ENCODE measurements at places on chromosomes 6 and 20.

- DNase-seq, result no peak
Measured at GRCh38 chr6:136070815-136071214, 179.3 kb downstream of the MTFR2 start.

DNA sequence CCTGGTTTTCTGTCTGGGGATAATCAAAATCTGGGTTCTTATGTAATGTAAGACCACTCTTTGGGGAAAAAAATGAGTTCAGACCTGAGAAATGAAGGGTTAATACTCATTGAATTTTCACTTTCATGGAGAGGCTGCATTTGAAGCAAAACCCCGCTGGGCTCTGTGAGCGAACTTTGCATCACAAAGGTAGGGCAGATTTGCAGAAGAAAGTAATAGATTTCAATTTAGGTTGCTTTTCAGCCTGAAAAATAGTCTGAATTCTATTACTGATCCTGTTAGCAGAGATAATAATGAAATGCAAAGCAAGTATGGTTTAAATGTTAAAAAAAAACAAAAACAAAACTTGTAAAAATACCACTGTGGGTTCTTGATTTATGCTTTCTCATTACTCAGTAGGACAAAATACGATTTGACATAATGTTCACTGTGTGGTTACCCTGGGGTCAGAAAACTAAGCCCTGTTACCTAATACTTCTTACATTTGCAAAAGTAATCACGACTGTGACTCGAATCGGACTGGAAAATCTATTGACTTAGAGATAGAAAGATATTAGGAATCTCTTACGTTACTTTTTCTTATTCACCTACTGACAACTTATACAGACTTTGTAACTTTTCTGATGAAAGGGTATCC, 72.2 kb downstream of the UST start:
- DNase-seq, result no peak

DNA sequence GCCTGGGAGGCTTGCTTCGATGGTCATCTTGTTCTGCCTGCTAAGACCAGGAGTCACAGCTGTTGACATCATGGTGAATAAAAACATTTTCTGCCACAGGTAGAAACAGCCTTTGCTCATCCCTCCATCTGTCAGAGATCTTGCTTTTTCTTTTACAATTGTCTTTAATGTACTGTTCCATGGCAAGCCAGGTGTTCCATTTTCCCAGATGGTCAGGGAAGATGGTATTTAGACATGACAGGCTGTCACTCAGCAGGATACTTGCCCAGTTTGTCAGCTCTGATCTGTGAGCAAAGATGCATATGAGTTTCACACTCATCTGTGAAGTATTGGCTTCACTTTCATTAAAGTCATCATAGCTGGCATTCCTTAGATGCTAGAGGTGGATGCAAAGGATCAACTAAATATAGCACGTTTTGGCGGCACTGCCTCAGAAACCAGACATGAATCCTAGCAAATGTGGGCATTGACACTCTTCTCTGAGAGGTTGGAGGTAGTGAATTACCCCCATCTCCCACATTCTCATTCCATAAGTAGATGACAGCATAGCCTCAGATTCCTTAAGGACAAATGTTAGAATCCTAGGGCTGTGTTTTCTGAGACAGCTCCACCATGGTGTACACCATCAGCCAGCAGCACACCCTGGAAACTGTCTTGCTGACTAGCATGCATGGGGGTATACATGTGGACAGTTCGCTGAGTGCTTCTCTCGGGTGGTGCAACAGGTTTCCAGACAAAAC, 4.2 kb downstream of the SSTR4 start:
- DNase-seq, result no peak

- no peak for DNase-seq
Measured at GRCh38 chr20:47481330-47482216, 20.1 kb upstream of the NCOA3 start.

DNA sequence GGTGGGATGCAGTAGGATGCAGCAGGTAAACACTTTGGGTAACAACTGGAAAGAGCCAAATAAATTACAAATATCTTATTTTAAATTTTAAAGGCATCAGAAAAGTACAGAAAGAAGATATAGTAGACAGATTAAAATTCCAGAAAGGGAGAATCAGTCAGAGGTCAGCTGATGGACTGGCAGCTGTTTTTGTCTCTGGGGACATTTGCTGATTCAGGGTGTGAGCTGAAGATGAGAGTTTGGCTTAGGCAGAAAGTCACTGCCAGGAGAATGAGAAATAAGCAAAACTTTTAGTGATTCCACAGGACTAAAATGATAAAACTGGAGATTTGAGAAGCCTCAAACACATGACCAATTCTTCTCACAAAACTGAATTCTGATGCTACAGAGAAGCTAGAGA, 39.5 kb downstream of the AHI1 start:
- no peak for DNase-seq

DNA sequence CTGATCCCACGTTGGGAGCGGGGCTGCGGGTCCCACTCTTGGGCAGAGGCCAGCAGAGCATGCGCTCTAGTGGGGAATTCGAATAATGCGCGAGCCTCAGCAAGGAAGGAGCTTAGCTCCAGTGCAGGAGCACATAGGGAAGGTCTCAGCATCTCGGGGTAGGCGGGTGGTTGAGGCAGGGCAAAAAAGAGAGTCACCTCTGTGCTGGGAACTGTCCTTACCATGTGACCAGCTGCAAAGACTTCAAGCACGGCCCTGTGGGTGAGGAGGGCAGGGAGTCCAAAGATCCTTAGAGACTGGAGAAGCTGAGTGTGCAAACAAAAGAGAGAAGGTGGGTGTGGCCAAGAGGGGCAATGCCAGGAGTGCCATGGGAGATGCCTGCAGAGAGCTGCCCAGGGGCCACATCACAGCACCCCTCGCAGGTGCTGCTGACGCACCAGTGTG, 79.2 kb upstream of the CD93 start:
- DNase-seq, result no peak

- no peak for DNase-seq
Measured at GRCh38 chr6:125781314-125781868, 9.4 kb upstream of the NCOA7 start.

DNA sequence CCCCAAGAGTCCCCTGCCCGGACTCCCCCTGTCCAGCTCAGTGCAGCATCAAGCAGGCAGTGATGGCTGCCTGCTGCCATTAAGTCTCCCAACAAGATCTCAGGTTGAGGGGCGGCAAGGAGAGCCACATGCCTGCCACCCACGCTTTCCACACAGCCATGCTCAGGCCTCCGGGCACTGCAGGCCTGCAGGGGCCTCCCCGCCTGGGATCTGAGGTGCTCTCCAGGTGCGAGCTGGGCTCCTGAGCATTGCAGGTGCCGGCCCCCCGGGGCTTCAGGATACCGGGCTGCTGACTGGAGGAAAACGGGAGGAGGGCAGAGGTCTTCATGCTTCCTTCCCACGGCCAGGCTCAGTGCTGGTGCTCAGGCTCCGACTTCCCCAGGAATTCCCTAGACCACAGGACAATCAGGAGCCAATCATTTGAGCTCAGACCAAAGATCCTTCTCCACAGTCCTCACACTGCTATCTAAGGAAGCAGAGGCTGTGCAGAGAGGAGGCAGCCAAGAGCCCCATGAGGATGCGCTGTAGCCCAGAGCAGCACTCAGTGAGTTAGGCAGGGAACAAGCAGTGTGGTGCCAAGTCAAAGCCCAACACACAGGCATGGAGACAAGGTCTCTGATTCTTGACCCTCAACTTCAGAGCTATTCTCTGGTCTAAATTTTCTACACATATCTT, 52.7 kb downstream of the PYGB start:
- no peak for DNase-seq

DNA sequence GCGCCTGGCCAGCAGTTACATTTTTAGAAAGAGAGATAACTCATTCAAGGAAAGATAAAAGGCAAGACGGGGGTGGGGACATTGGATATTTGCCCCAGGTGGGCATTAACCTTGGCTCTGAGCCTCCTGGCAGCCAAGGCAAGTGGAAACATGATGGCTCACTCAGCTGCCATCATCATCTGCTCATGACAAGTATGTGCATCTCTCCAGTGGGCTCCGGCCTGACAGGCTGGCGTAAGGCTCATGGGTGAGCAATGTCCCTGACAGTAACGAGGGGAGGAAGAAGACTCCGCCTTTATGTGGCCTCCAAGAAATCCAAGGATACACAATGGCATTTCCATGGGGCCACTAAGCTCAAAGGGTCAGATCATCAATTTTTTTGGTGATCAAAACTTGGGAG, 13.3 kb downstream of the ANKRD60 start:
- DNase-seq, result no peak

GRCh38 chr6:131116755-131117360, 18.4 kb upstream of the AKAP7 start:
- DNase-seq, result peak; percentile 15

DNA sequence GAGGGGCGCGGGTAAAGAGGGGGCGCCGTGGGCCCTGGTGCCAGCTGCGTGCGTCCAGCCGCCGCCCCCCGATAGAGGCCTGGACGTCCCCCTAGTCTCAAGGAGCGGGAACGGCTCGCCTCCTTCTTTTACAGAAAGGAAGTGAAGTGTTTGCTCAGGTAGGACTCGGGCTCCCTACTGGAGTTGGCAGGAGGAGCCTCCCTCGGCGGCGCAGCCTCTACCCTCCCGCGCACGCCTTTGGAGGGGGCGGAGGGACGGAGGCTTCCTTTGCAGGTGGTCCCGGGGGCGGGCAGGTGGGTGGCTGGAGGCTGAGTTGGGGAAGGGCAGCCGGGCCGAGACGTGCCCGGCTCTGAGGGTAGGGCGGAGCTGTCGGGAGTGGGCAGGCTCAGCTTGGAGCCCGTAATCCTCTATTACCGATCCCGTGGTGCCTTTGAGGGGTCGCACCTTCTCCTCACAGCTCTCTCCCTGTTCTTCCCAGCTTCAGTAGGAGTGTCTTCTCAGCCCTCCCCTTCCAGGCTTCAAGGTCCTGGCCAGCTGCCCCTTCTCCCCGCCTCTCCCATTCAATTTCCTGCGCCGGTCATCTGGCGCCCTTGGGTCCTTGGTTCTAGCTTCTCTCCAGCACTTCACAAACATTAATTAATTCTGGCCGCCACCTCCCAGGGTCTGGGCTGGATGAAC, 728 bp downstream of the ITPR3 start:
- DNase-seq, result no peak

GRCh38 chr6:156780962-156781853, 4.0 kb downstream of the ARID1B start:
- no peak for DNase-seq

GRCh38 chr6:43144879-43145278, 26.2 kb upstream of the SRF start:
- no peak for DNase-seq

- DNase-seq, result no peak
Measured at GRCh38 chr20:15475483-15475882, 1097.8 kb downstream of the KIF16B start.

DNA sequence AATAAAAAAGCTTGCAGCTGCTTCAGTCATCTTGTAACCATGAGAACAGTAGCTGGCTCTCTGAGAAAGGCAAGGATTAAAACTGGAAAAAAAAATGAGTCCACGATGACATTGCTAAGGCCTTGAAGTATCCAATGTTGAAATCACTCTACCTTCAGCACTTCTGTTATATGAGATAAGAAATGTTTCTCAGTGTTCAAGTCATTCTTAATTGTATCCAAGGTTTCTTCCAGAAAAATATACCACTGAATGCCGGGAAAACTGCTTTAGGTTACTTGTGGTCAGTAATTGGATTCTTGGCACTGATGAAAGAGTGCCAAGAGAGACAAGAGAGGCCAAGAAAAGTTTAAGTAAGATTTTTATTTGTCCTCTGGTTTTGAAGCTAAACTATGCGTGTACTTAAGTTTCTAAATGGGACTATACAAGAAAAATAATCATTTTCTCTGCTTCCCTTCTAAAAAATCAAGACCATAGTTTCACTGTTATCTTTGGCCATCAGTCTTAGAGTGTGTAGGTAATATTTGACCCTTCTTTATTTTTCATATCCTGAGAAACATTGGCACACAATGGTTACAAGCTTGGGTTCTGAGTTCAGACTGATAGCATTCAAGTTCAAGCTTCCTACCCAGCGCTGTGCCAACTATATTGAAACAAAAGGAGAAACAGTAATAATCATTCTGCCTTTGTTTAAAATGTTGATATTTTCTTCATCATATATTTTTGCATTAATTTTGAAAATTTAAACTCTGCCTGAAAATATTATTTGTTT, 84.6 kb downstream of the TRDN start:
- no peak for DNase-seq

GRCh38 chr6:152309648-152310047, 327.5 kb downstream of the SYNE1 start:
- DNase-seq, result no peak

DNA sequence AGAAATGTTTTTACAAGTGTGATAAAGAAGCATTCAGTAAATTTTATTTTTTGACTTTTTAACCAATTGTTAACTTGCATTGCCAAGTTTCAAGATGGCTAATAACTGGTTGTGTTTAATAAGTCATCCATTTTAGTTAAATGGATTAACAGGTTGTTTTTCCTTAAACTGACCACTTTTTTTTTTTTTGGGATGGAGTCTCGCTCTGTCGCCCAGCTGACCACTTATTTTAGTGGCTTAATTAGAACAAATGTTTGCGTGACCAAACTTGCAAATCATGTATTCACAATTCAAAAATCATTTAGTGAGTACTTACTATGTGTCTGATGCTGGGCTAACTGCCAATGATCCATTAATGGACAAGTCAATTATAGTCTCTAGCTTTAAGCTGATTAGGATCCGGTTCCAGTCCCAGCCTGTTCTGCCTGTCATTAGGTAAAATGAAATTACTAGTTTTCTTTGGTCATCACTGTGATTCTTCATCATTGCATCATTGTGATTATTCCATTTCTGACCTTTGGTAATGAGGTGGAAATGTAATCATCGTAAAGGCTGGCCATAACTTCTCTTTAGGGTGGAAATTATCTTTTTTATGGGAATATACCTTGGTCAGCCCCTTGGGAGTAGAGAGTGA, 729.2 kb upstream of the MARCKS start:
- DNase-seq, result no peak

DNA sequence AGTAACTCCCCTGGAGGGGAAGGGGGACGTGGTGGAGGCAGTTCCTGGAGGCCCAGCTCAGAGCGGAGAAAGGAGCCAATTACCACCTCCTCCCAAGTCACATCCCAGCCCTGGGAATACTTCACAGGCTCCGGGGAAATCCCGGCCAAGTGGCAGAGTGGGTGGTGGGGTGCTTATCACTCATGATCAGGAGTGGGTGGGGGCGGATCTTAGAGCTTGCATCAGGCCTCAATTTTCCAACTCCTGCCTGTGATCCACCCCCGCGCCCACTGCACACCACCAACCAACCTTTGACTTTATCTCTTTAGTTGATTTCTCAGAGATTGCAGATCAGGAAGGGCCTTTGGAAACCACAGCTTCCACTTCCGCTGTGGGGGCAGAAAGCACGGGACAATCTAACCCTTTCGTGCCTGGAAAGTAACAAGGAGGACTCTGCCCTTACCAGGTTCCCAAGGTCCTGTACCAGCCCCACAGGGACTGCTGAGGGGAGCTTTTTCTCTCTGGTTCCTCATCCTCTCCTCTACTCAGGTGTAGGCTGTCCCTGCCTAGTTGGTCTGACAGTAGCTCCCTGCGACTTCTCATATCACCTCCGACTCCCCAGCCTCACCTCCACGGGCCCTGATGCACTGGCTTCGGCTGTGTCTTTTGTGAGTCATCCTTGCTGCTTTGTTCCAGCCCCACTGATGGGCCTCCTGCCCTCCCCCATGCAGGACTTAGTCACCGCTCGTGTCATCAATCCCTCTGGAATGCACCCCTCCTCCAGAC, 24.9 kb upstream of the IER3 start:
- DNase-seq, result no peak
